Hepatocyte (in vitro differentiated cells): ENCODE measurements at places on chromosomes 1 and 21. TPM values are rescaled to one million over a fixed set of nuclear protein-coding genes. Genes with fewer than 3 reads are reported as not detected.

DNA sequence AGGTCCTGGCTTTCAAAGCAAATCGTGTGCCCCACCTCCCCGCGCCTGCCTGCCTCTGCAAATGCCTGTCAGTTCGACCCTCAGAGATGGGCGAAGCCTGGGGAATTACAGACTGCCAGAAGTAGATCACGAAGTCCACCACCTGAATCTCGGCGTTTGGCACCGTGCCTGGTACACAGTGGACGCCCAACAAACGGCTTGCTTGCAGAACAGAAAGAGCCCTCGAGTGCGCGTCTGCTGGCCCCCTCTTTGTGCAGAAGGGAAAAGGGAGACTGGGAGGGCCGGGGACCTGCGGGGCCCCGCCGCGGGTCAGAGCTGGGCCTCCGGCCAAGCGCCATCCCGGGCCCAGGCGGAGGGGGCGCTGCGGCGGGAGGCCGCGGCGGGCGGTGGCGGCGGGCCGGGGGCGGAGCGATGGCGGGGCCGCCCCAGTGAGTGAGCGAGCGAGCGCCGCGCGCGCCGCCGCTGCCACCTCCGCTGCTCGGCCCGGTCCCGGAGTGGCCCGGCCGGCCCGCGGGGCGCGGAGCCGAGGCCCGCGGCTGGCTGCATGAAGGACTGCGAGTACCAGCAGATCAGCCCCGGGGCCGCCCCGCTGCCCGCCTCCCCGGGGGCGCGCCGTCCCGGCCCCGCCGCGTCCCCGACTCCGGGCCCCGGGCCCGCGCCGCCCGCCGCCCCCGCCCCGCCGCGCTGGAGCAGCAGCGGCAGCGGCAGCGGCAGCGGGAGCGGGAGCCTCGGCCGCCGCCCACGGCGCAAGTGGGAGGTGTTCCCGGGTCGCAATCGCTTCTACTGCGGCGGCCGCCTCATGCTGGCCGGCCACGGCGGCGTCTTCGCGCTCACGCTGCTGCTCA lies at the start of gene ZDHHC18:
Gene ZDHHC18, plus strand, starts transcription at position 428 of the 845 bp plus-strand sequence. Its CDS starts 117 bp downstream, at position 545.
- peak; percentile 90 for DNase-seq

DNA sequence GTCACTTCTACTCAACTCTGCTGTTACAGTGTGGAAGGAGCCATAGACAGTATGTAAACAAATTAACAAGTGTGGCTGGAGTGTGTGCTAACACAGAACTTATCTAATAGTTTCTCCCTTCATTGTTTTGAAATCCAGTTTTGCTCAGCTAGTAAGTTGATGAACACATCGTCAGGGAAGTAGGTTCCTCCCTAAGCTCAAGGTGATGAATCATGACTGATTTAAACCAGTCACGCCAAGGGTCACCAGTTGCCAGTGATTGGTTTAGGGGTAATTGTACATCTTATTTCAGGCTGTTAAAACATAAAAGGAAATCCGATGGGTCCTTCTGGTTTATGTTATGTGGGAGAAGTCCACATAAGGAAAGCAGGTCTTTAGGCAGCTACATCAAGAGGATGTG lies 97.0 kb upstream of the CHODL start:
- DNase-seq, result no peak

GRCh38 chr1:246726255-246726679 lies 2.1 kb downstream of the SCCPDH start:
- DNase-seq, result no peak

DNA sequence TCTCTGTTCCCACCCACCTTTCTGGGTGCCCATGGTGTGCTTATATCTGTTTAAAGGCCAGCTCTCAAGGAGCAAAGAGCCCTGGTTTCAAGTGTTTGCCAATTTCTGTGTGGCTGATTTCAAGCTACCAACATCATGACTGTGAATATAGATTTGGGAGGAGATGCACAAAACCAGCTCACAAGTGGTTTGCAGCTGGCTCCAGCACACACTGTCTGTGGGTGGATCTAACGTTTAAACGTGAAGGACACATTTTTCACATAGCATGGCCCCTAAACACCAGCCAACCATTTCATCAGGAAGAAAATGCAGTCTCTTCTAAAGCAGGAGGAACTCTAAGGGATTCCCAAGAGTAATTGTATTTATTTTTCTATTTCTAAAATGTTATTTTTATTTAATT lies 65.2 kb downstream of the FCRL5 start:
- DNase-seq, result no peak

DNA sequence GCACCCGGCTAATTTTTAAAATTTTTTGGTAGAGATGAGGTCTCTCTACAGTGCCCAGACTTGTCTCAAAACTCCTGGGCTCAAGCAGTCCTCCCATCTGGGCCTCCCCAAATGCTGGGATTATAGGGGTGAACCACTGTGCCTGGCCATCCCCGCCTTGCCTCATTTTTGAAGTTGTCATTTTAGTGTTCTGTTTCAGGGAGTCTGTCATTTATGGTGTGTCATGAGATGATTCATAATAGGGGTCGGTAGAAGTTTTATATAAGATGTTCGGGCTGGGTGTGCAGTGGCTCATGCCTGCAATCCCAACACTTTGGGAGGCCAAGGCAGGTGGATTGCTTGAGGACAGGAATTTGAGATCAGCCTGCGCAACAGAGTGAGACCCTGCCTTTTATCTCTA lies 8.5 kb downstream of the PRCC start:
- DNase-seq, result no peak

GNG12 gene
- total RNA-seq, result 97.0 and 108 TPM in 2 replicates

DNA sequence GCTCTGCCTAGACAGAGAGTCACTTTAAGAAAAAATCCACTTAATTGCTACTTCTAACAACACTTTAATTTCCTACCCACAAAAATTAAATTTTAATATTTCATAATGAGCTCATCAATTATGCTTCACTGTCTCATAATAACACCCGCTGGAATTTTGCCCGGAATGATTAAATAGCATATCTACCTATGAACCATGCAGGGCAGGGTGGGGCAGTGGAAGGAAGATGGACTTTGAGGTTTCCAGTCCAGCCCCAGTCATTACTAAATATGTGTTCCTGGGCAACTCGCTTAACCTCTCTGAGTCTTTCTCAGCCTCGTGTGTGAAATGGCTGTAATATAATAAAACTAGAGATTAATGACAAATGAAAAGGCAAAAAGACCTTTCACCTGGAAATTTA lies 32.8 kb upstream of the SLC45A1 start:
- DNase-seq, result peak; percentile 26

DNA sequence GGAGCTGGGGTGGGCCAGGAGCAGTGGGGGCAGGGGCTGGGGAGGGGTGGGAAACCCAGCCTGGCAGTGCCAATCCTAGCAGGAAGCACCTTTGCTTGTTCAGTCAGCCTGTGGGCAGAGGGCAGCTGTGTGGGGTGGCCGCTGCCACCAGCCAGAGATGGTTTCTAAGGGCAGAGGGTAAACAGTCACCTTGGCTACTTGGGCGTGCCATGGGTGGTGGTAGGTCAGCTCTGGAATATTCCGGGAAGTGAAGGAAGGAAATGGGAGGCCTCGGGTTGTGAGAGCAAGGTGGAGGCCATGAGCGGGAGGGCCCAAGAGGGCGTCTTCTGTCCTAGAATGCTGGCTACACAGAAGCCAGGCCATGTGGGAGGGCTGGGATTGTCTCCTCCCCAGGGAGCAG lies 20.7 kb upstream of the WNT4 start:
- DNase-seq, result no peak
